Small intestine (tissue), 16 donors: ENCODE measurements at places on chromosomes 2 and 18. TPM values are rescaled to one million over a fixed set of nuclear protein-coding genes. Genes with fewer than 3 reads are reported as not detected.

DNA sequence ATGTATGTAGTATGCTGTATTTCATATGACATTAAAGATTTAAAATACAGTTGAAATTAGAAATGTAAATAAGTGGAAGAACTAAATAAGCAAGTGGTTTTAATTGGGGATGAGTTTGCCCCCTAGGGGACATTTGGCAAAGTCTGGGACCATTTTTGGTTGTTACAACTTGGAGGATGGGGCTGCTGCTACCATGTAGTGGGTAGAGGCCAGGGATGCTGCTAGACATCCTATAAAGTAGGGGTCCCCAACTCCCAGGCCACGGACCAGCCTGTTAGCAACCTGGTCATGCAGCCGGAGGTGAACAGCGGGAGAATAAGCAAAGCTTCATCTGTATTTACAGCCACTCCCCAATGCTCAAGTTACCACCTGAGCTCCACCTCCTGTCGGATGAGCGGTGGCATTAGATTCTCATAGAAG is 27.9 kb upstream of the ASNSD1 start:
- H3K36me3 ChIP-seq = no peaks in the 10 kb centered on the region
- H3K4me3 ChIP-seq = no peak overlapping the region
- H3K4me1 ChIP-seq = peaks cover 3% of the 10 kb centered on the region
- DNase-seq = no peak

GRCh38 chr2:150280231-150280630 is 207.2 kb downstream of the RND3 start:
- H3K27me3 ChIP-seq = no peaks in the 10 kb centered on the region
- DNase-seq = no peak
- H3K4me3 ChIP-seq = no peak overlapping the region
- H3K4me1 ChIP-seq = no peaks in the 10 kb centered on the region
- no peak overlapping the region for H3K27ac ChIP-seq

IL37 gene
- polyA plus RNA-seq = 1.6 TPM

SGPP2 gene
- 4.0 TPM for polyA plus RNA-seq

DNA sequence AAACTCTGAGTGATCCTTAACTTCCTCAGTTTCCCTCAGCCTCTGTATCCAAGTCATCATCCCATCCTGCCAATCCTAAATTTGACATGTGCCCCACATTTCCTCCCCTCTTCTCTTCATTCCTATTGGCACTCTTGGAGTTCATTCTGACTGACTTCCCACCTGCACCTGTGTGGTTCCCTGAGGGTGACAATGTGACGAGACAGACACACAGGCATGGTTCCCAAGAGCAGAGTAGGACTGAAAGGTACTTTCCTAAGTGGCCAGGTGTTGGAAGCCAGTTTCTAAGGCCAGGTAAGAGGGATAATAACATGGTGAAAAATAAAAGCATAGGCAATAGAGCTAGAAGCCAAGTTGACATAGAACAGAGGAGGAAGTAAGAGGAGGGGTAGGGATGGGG is 24.2 kb upstream of the REG3G start:
- no peak overlapping the region for H3K4me3 ChIP-seq
- DNase-seq = no peak
- H3K27me3 ChIP-seq = no peaks in the 10 kb centered on the region

DPP10 gene
- polyA plus RNA-seq = 23.8 TPM

- H3K4me1 ChIP-seq = no peaks in the 10 kb centered on the region
- no peak overlapping the region for H3K4me3 ChIP-seq
- DNase-seq = no peak
Measured at GRCh38 chr2:133952896-133953295, 301.0 kb upstream of the MGAT5 start.

PCARE gene
- not detected for polyA plus RNA-seq

GRCh38 chr2:210003359-210003758 is 921 bp downstream of the RPE start:
- peaks cover 15% of the 10 kb centered on the region for H3K4me1 ChIP-seq
- DNase-seq = no peak
- H3K4me3 ChIP-seq = peak overlapping the region; percentile 85
- no peak overlapping the region for H3K27ac ChIP-seq
- peaks cover 2% of the 10 kb centered on the region for H3K36me3 ChIP-seq
- H3K27me3 ChIP-seq = no peaks in the 10 kb centered on the region

GKN1 gene
- not detected for polyA plus RNA-seq

UGT1A5 gene
- 15.4 TPM for polyA plus RNA-seq

GRCh38 chr2:240890691-240891090 is 5.3 kb downstream of the MAB21L4 start:
- no peak overlapping the region for H3K27ac ChIP-seq
- no peaks in the 10 kb centered on the region for H3K27me3 ChIP-seq
- H3K4me3 ChIP-seq = no peak overlapping the region
- no peaks in the 10 kb centered on the region for H3K36me3 ChIP-seq
- no peak for DNase-seq

GRCh38 chr18:32298171-32298667 is 108.4 kb downstream of the MEP1B start:
- H3K27me3 ChIP-seq = no peaks in the 10 kb centered on the region
- DNase-seq = no peak
- H3K4me1 ChIP-seq = no peaks in the 10 kb centered on the region
- H3K27ac ChIP-seq = no peak overlapping the region
- no peak overlapping the region for H3K4me3 ChIP-seq
- no peaks in the 10 kb centered on the region for H3K36me3 ChIP-seq

ELOA2 gene
- polyA plus RNA-seq = not detected

DES gene
- 178 TPM for polyA plus RNA-seq

ALPG gene
- 0.01 TPM for polyA plus RNA-seq

DNA sequence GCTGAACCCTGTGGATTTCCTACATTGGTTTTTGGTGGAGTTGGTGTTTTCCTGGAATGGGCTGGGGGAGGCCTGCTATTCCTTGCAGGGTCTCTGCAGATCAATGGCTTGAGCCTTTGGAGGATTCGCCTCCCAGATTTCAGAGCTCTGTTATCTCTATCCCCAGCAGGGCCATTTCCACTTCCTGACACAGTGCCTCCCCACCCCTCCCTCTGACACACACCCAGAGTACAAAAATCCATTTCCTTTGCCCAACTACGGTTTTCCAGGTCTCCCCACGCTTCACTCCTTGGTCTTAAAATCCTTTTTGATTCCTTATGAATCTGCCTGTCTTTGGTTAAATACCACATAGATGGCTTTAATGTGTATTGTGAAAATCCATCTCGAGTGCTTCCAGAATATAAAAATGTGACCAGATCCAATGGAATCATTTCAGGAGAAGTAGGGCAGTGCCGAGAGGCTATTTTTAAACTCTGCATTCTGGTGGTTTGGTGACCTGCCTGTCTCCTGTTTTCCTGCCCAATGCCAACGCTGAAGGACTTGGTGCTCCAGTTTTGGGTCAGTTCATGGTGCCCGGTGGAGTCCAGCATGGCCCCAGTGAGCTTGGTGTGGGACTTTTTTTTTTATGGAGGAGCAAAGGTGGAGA is 60.9 kb downstream of the ARL4C start:
- no peaks in the 10 kb centered on the region for H3K36me3 ChIP-seq
- H3K4me1 ChIP-seq = no peaks in the 10 kb centered on the region
- no peak overlapping the region for H3K27ac ChIP-seq

GRCh38 chr2:65576861-65577601 is 144.6 kb upstream of the SPRED2 start:
- H3K4me1 ChIP-seq = no peaks in the 10 kb centered on the region
- DNase-seq = peak; percentile 41
- H3K4me3 ChIP-seq = no peak overlapping the region

DAW1 gene
- not detected for polyA plus RNA-seq

REG3A gene
- 468 TPM for polyA plus RNA-seq

SKOR2 gene
- polyA plus RNA-seq = not detected

GRCh38 chr18:13463526-13464210 is 245.1 kb downstream of the LDLRAD4 start:
- no peak for DNase-seq
- H3K36me3 ChIP-seq = no peaks in the 10 kb centered on the region
- H3K27me3 ChIP-seq = no peaks in the 10 kb centered on the region
- H3K27ac ChIP-seq = no peak overlapping the region

DNA sequence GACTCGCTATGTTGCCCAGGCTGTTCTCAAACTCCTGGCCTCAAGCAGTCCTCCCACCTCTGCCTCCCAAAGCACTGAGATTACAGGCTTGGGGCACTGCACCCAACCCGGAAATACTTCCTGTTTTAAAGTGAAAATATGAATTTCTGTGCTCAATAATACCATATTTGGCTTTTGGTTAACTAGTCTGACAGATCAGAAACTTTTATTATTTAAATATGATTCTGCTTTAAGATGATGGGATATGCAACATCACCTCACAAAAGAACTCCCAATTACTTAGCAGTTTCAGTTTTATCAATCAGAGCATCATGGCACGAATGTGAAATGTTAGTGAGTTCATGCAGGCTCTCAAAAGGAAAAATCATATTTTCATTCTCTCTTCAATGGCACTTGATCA is 120.6 kb downstream of the PTRHD1 start:
- no peaks in the 10 kb centered on the region for H3K4me1 ChIP-seq
- no peaks in the 10 kb centered on the region for H3K27me3 ChIP-seq
- peaks cover 19% of the 10 kb centered on the region for H3K36me3 ChIP-seq
- H3K4me3 ChIP-seq = no peak overlapping the region
- DNase-seq = no peak

DNA sequence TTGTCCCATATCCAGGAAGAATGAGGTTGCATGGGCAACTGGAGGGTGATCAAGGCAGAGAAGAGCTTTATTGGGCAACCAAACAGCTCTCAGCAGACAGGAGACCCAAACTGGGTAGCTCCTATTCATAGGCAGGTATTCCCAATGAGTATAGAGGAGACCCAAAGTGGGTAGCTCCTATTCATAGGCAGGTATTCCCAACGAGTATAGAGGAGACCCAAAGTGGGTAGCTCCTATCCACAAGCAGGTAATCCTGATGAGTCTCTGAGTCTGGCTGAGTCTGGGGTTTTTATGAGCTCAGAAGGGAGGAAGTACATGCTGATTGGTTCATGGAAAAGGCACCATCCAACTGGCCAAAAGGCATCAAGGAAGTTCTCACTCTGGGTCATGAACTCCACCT is 5.3 kb upstream of the GORASP2 start:
- no peaks in the 10 kb centered on the region for H3K4me1 ChIP-seq
- H3K27me3 ChIP-seq = no peaks in the 10 kb centered on the region
- no peak overlapping the region for H3K27ac ChIP-seq
- no peak overlapping the region for H3K4me3 ChIP-seq
- DNase-seq = no peak
- no peaks in the 10 kb centered on the region for H3K36me3 ChIP-seq

GRCh38 chr18:79200546-79201268 is 131.5 kb downstream of the ATP9B start:
- no peaks in the 10 kb centered on the region for H3K27me3 ChIP-seq
- no peaks in the 10 kb centered on the region for H3K36me3 ChIP-seq
- H3K27ac ChIP-seq = no peak overlapping the region
- peak; percentile 7 for DNase-seq

- H3K4me3 ChIP-seq = no peak overlapping the region
- no peaks in the 10 kb centered on the region for H3K27me3 ChIP-seq
- H3K27ac ChIP-seq = no peak overlapping the region
- H3K36me3 ChIP-seq = no peaks in the 10 kb centered on the region
- H3K4me1 ChIP-seq = no peaks in the 10 kb centered on the region
- DNase-seq = no peak
Measured at GRCh38 chr18:48028081-48028480, 97.6 kb upstream of the SMAD2 start.

- H3K4me3 ChIP-seq = no peak overlapping the region
- no peaks in the 10 kb centered on the region for H3K4me1 ChIP-seq
- peaks cover 2% of the 10 kb centered on the region for H3K27me3 ChIP-seq
- DNase-seq = no peak
- no peaks in the 10 kb centered on the region for H3K36me3 ChIP-seq
Measured at GRCh38 chr2:16038621-16039020, 98.3 kb downstream of the MYCN start.

GRCh38 chr2:2321200-2321540 is 9.9 kb downstream of the MYT1L start:
- H3K27ac ChIP-seq = no peak overlapping the region
- no peaks in the 10 kb centered on the region for H3K27me3 ChIP-seq
- no peaks in the 10 kb centered on the region for H3K4me1 ChIP-seq
- no peak for DNase-seq
- H3K4me3 ChIP-seq = no peak overlapping the region
- no peaks in the 10 kb centered on the region for H3K36me3 ChIP-seq

TEX261 gene
- 9.8 TPM for polyA plus RNA-seq

- peak overlapping the region; percentile 30 for H3K27ac ChIP-seq
- no peaks in the 10 kb centered on the region for H3K27me3 ChIP-seq
- H3K4me3 ChIP-seq = no peak overlapping the region
- H3K36me3 ChIP-seq = no peaks in the 10 kb centered on the region
- H3K4me1 ChIP-seq = no peaks in the 10 kb centered on the region
Measured at GRCh38 chr2:37350034-37350433, 5.6 kb downstream of the QPCT start.

CABYR gene
- 2.1 TPM for polyA plus RNA-seq

DNA sequence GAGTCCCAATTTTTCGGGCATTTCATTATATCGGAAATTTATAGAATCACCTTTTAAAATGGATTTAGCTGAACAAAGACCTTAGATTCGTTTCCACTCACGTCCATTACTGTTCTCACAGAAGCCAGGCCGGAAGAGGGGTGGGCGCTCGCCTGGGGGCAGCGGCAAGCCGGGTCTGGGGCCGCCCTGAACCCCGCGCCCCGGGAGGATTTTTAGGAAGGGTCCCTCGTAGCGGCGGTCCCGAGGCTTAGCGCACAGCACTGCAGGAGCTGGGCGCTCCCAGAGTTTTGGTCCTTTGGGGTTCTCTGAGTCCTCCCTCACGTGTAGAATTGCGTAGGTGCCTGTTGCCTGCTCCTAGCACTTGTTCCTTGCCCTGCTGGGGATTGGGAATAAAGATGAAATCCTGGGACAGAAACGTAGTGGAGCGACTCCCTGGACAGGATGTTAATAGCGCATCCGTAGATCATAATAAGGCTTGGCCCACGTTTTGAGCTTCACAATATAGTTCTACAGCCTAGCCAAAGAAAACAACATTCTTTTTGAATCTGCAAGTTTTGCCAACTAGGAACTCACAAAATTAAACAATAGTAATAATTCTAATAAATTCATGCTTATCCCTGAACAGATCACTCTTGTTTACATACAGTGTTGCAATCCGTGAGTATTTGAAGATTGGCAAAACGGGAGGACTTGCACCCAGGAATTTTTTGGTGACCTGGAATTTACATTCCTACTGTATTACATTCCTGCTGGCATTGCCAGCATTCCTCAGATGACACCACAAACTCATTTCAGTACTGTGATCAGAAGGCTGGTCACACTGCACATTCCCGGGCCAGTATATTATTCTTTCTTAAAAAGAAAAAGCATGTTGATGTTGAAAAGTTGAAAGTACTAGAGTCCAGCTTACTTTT is 875 bp downstream of the C18orf63 start:
- no peaks in the 10 kb centered on the region for H3K4me1 ChIP-seq
- peaks cover 2% of the 10 kb centered on the region for H3K27me3 ChIP-seq
- H3K4me3 ChIP-seq = no peak overlapping the region
- DNase-seq = no peak
- no peaks in the 10 kb centered on the region for H3K36me3 ChIP-seq

DNA sequence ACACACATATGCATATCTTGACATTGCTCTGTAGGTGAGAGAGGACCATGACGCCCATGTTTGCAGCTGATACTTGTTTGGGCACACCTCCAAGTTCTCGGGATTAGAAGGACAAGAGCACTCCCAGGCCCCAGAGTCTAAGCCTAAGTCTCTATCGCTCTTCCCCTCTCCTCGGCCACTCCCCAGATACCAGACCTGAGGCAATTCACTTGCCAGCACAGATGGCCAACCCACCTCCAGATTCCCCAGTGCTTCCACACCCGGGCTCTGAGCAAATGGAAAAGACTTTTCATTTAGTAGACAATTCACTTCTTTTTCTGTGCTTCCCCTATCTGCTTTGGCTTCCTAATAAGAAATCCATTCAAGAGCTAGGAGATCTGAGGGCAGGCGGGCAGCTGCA is 32.9 kb downstream of the EHD3 start:
- H3K4me3 ChIP-seq = no peak overlapping the region
- peak; percentile 15 for DNase-seq
- H3K27me3 ChIP-seq = no peaks in the 10 kb centered on the region
- H3K36me3 ChIP-seq = no peaks in the 10 kb centered on the region
- H3K4me1 ChIP-seq = no peaks in the 10 kb centered on the region

EML6 gene
- polyA plus RNA-seq = 0.54 TPM
